ENCODE measurements at places on chromosomes 5 and 9. TPM values are rescaled to one million over a fixed set of nuclear protein-coding genes. Genes with fewer than 3 reads are reported as not detected.

TSLP gene
- total RNA-seq: not detected

SV2C gene
- total RNA-seq: 0.15 TPM

HTR4 gene
- not detected for total RNA-seq

DMRT3 gene
- total RNA-seq: 0.49 TPM

GABRA6 gene
- not detected for total RNA-seq

DNA sequence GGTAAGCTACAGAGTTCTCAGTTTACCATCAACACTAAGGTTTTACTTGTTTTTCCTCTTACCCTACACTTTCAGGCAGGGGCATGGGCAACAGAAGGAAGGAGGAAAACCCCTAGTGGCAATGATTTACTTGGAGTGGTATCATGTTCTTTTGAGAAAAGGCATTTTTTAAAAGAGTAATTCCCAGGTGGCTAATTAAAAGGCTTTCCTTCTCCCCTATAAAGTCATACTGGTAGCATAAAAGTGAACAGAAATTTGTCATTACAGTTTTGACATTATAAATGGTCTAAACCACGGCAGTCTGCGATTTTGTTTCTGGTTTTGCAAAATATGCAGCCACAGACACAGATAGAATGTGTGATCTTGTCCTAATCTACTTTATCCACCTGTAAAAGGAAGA lies 30.9 kb upstream of the OR2K2 start:
- DNase-seq: no peak

DNA sequence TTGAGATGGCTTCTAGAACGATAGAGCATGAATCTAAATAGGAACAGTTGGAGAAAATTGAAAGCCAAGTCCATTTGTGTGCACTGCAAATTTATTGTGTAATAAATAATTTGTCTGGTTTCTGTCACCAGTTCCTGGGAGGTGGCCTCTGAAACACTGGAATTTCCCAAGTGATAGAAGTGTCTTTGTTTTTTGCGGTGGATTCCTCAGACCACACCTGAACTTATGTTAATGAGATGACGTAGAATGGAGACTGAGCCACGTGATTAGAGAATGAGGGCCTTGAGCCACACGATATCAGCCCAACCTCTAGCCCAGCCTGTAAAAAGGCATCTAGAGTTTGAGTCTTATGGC lies 105.1 kb downstream of the MSX2 start:
- no peak for DNase-seq

DNA sequence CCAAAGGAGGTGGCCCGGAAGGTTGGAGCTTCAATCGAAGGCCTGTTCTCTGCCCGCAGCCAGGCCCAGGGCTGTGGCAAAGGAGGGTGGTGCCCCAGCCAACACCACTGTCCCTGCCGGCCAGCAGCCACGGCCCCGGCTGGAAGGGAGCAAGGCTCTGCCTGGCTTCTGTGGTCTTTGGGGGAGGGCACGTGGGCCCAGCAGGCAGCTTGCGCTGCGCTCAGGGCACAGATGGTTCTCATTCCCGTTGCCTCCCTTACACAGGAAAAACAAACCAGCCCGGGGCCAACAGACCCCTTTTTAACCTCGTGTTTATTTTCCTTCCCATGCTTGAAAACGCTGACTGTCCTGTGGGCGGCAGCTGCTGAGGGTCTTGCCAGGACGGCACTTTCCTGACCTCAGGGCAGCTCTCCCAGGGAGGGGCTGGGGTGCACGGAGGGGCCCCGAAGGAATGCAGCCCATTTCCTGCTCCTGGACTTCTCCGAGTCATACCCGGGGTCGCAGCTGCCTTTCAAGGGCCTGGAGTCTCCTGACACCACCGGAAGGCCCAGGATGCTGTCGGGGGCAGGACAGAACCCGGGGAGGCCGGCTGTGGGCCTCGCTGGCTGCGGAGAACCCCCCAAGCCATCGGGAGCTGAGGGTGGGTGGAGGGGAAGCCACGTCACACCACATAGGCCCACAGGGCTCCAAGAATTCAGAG lies 1.1 kb upstream of the GPSM1 start:
- no peak for DNase-seq

DNA sequence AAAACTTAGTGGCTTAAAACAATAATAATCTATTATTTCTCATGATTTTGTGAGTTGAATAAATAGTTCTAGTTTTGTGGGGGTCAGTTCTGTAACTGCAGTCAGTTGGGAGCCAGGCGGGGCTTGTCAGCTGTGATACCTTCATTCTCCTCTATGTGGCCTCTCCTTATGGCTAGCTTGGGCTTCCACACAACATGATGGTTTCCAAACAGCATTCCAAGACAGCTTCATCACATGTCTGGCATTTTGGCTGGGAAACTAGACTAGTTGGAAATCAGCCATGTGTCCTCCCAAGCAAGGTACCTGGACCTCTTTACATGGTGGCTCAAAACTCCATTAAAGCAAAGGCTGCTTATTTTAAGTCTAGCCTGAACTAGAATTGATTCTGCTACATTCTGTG lies 61.4 kb upstream of the RANBP3L start:
- no peak for DNase-seq

DNA sequence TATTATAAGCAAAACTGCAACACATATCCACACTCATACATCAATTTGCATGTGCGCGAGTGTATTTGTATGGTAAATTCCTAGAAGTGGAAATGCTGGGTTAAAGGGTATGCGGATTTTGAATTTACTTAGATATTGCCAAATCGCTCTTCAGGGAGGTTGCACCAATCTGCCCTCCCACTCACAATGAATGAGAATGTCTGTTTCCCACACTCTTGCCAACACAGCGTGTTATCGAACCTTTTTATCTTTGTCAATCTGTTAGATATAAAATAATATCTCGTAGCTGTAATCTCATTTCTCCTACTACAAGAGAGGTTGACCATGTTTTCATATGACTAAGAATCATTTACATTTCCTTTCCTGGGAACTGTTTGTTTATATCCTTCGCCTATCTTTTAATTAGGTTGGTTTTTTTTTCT lies 35.7 kb downstream of the LHX2 start:
- DNase-seq: no peak

DNA sequence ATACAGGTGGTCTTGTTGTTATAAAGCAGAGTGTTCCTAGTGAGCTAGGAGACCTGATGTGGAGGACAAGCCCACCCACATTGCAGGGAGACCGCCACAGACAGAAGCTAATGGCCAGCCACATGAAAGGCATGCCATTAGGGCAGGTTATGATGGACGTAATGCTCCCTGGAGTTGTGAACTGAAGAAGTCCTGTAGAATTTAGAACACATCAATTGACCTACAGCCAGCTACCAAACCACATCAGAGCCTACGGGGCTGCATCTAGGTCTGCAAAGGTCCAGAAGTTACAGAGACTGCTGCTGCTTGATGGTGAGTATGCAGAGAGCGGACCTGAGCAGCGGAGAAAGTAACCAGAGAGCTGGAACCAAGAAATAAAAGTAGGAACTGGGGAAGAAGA lies 116.6 kb downstream of the LPAR1 start:
- no peak for DNase-seq

- DNase-seq: no peak
Observed at GRCh38 chr9:81234924-81235610, 454.3 kb downstream of the TLE1 start.

DNA sequence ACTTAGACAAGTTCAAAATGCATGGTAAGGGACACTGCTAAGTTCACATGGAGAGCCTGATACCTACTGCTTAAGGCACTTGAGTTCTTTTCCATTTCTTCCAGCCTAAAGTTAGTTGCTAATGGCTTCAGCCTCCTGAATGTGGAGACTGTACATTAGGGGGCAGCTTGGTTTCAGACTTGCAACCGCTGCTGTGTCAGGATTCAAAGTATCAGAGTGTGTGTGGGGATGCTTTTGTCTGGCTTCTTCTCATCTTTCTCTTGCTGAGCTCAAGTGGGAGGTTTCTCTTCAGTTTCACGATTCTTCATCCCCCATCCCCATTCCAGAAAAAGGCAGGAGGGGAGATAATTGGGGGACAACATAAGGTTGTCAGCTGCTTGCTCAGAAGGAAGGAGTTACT lies 49.4 kb downstream of the ATP10B start:
- DNase-seq: no peak

PITX1 gene
- total RNA-seq: not detected

SCGB3A2 gene
- 324 TPM for total RNA-seq

DNA sequence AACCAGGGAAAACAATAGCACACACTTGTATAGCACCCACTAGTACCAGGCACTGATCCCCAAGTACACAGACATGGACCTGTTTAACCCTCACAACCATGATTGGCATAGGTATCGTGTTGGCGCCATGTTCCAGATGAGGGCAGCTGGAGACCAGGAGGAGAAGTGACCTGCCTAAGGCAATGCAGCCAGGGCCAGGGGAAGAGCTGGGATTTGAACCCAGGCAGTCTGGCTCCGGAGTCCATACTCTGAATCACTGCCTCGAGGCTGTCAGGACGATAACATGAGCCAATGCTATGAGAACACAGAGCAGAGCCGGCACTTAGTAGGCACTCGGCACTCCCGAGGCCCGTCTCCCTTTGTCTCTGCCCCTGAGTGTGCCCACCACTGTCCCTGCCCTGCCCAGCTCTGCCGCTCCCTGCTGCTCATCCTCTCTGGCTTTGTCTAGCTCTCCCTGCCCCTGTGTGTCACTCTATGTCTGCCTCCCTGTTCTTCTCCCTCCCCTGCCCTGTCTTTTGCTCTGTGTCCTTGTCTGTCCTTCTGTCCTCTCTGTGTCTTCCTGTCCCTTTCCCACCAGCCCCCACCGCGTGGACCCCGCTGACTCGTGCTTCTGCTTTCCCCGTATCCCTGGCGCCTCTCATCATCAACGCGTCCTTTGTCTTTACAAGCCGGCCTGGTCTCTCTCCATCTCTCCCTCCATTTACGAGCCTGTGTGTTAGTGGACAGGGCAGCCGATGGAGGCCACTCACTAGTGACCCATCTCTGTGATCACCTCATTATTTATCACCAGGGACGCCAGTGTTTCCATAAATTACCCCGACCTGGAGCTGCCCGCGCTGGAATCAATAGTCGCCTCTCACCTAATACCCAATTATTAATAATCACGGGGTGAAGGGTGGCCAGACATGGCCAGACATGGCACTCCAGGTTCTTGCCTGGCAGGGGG lies 99.4 kb upstream of the MVB12B start:
- DNase-seq: no peak

TXNDC8 gene
- not detected for total RNA-seq
